Sigmoid colon (tissue), 7 donors: ENCODE measurements at places on chromosomes 16 and 17. TPM values are rescaled to one million over a fixed set of nuclear protein-coding genes. Genes with fewer than 3 reads are reported as not detected.

Gene CES5A
- not detected for polyA plus RNA-seq

Gene SKA2
- polyA plus RNA-seq, result 41.4 TPM

Gene MPV17L
- 3.0 TPM for polyA plus RNA-seq

Gene ATP1B2
- polyA plus RNA-seq, result 0.60 TPM

Gene SYT17
- 7.6 TPM for polyA plus RNA-seq

Gene TP53TG3D
- 1.2 TPM for polyA plus RNA-seq

Gene PLA2G10
- polyA plus RNA-seq, result 22.7 TPM

Gene THRA
- polyA plus RNA-seq, result 25.8 TPM

Gene SLC2A4
- 7.9 TPM for polyA plus RNA-seq

Gene CHRNE
- polyA plus RNA-seq, result not detected

Gene SHPK
- polyA plus RNA-seq, result 7.8 TPM

Gene ABCA9
- polyA plus RNA-seq, result 6.0 TPM

Gene TBC1D3H
- polyA plus RNA-seq, result not detected

Gene PRAC2
- polyA plus RNA-seq, result 17.5 TPM

Gene MILR1
- polyA plus RNA-seq, result 6.6 TPM

Gene CSH2
- polyA plus RNA-seq, result not detected

Gene ASGR1
- polyA plus RNA-seq, result 1.7 TPM

Gene OR3A3
- not detected for polyA plus RNA-seq

Gene TMEM238L
- 130 TPM for polyA plus RNA-seq

Gene PHOSPHO1
- polyA plus RNA-seq, result not detected

Gene ABCA6
- polyA plus RNA-seq, result 1.6 TPM

Gene TANC2
- polyA plus RNA-seq, result 4.8 TPM

Gene EPX
- 0.03 TPM for polyA plus RNA-seq

Gene NPIPA3
- 1.2 TPM for polyA plus RNA-seq

Gene PLK1
- 37.0 TPM for polyA plus RNA-seq

Gene SMPD3
- 29.7 TPM for polyA plus RNA-seq
